Hindlimb muscle (tissue), 1 donor: ENCODE measurements at places on chromosomes 3 and 15. TPM values are rescaled to one million over a fixed set of nuclear protein-coding genes. Genes with fewer than 3 reads are reported as not detected.

- DNase-seq = no peak
Observed at GRCh38 chr3:15220661-15221060, 14.6 kb downstream of the CAPN7 start.

The SEMA7A gene
- 5.2 TPM for polyA plus RNA-seq

GRCh38 chr3:171561596-171562323 lies 101.6 kb upstream of the TNIK start:
- no peak for DNase-seq

The TLR9 gene
- 0.28 TPM for polyA plus RNA-seq

DNA sequence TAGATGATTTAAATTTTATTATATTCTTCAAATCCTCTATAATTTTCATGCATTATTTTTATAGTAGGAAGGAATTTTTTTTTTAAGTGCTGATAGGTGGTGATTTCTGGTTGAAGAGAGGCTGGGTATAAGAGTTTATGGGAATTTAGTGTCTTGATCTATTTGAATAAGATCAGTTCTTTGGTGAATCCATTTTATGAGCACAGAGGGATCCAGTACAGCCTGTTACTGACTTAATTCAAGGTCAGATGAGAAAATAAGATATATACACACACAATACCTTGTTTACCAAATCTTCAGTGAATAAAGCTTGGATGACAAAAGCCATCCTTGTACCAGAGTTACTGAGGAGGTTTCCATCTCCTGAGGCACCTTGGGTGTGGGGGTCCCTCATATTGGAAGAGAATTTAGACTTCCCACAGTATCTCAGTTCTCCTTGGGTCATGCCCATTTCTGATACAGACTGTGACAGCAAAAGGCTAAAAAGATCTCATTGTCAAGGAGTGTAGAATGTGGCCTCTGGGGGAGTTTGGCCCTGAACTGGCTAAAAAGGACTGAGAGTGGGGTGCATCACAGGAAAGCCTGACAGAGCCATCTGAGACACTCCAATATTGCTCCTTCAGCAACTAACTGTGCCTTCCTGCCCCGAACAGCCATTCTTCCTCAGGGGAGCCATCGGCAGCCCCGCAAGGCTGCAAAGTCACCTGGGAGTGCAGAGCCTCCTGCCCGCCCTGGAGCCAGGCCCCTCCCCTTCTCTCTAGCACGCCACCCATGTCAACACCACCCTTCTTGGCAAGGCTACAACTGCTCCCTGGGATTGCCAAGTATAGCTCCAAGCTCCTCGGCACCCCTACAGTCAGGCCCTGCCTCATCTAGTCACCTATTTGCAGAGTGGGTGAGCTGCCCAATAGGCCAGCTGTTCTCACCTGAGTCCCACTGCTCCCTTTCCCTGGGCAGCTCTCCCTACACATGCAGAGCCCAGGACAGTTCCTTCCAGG lies 43.1 kb upstream of the HACD2 start:
- no peak for DNase-seq

GRCh38 chr15:84684092-84684491 lies 26.1 kb upstream of the NMB start:
- no peak for DNase-seq
